CD4-positive, alpha-beta memory T cell (primary cell): ENCODE measurements at places on chromosomes 12 and 14.

DNA sequence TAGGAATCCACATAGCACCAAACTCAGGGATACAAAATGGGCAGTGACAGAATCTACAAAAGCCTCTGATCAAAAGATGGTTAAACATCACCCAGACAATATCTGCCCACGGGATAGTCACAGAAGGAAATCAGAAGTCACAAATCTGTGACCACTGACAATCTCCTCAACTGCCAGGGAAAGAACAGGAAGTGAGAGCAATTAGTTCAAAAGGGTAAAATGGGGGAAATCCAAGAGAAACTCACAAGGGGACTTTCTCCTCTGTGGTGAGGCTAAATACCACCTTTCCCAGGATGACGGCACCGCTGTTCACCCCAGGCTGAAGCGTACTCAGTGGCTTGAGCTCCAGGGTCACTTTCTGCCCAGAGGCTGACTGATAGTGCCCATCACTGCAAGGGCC lies 10.7 kb downstream of the TTC5 start:
- no peak for DNase-seq

GRCh38 chr12:27344246-27344645 lies 11.6 kb downstream of the BMAL2 start:
- DNase-seq: no peak

DNA sequence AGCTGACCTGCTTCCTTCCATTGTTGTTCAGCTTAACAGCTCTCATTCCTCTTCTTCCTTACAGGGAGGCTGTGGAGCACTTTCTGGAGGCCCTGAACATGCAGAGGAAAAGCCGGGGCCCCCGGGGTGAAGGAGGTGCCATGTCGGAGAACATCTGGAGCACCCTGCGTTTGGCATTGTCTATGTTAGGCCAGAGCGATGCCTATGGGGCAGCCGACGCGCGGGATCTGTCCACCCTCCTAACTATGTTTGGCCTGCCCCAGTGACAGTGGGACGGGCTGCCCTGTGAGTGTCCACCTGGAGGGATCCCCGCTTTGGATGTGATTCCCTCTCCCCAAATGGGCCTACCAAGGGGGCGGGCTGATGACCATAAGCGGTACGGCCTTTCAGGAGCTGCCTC lies 20.5 kb downstream of the PEX5 start:
- DNase-seq: no peak

- no peak for DNase-seq
Measured at GRCh38 chr14:103382376-103382775, 2.8 kb upstream of the MARK3 start.

- DNase-seq: no peak
Measured at GRCh38 chr12:45655743-45656142, 73.8 kb upstream of the ARID2 start.

- no peak for DNase-seq
Measured at GRCh38 chr12:72286526-72286925, 14.4 kb downstream of the TRHDE start.

GRCh38 chr12:65615118-65615517 lies 209.2 kb upstream of the HMGA2 start:
- no peak for DNase-seq

DNA sequence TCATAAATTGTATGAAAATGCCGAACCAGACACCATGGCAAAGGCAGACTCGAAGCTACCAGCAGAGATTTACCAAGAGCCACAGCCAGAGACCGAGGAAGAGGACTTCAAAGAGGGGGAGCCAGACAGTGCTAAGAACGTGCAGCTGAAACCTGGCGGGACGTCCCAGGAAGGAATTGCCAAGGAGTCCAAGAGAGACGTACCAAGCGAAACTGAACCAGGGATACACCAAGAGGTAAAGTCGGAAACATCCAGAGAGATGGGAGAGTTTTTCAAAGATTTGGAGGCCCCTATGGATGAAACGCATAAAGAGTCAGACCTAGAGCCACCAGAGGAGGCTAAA lies 294 bp downstream of the SAMD15 start:
- no peak for DNase-seq

- DNase-seq: no peak
Measured at GRCh38 chr14:44639781-44640385, 132.8 kb upstream of the FSCB start.
